ENCODE measurements at places on chromosomes 5 and 9. TPM values are rescaled to one million over a fixed set of nuclear protein-coding genes. Genes with fewer than 3 reads are reported as not detected.

The FABP6 gene
- not detected for total RNA-seq

The SVEP1 gene
- 0.12 TPM for total RNA-seq

The SURF4 gene
- total RNA-seq: 132 TPM

The STPG3 gene
- total RNA-seq: not detected

The PCDHA13 gene
- not detected for total RNA-seq

The CCNI2 gene
- total RNA-seq: 9.2 TPM

The ELAVL2 gene
- not detected for total RNA-seq

The FSTL4 gene
- 0.57 TPM for total RNA-seq

- no peak for DNase-seq
Measured at GRCh38 chr5:132368186-132368585, 1.3 kb upstream of the SLC22A5 start.

GRCh38 chr5:82754759-82755158 is 322.4 kb downstream of the TMEM167A start:
- no peak for DNase-seq

GRCh38 chr5:76715736-76716455 is at the start of gene F2R:
TSS of gene F2R (plus strand) at chr5:76716126. CDS start at chr5:76716308, 182 bp downstream.
- DNase-seq: peak; percentile 7

DNA sequence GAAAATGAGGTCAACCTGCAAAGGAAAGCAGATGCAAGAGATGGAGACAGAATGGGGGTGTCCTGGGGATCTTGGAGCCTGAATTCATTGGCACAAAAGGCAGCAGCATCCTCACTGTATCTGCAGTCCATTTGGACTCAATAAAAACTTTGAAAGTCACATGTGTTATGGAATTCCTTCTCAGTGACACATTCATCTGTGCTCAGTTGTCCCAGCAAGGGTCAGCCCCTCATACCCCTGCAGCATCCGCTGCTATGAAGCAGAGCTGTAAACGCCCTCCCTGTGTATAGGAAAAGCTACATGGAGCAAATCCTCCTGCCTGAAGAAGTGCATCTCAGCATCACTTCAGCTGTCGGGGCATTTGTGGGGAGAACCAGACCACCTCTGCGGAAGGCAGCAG is 14.5 kb upstream of the RARS1 start:
- no peak for DNase-seq

GRCh38 chr5:76521240-76521758 is 101.9 kb downstream of the F2RL2 start:
- DNase-seq: no peak

DNA sequence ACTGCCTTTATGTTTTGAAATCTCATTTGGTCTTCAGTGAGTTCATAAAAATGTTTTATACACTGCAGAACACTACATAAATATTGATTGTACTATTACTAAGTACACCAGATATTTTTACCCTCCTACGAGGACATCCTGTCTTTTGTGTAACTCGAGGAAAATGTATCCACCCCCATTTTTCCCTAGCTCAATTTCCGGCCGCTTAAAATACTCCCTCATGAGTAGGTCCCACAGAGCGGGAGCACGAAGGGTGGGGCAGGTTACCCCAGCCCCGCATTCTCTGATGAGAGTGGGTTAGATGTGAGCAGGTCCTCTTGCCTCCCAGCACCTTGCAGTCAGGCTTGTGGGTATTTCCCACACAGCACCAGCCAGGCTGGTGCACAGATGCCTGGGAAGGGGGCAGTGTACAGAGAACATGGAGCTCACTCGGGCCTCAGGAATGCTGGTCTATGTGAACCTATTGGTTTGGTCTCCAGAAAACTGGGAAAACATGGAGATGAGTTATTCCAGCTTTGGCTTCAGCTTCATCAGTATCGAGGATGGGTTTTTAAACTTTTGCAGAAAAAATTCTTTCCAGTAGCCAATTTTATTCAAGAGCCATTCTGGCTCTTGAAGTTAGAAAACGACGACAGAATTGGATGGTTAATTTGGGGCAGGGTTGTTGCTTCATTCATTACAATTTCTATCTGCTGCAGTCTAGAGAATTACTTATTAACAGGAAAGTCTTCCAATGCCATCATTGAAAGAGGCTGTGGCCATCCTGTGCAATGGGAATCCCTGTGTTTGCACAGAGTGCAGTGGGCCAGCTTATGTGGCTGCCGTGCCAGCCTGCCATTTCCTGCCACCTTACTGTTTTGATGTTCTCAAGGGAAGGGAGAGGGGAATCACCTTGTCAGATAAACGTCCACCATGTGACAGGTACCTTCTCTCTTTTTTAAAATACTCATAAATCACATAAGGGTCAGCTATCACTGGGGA is 73.2 kb downstream of the WDR41 start:
- DNase-seq: no peak

- no peak for DNase-seq
Measured at GRCh38 chr5:149664083-149664482, 66.0 kb upstream of the PPARGC1B start.

GRCh38 chr5:106963630-106964029 is 707.1 kb downstream of the EFNA5 start:
- DNase-seq: no peak

GRCh38 chr9:93376411-93376810 is 75.1 kb upstream of the FAM120A start:
- no peak for DNase-seq

DNA sequence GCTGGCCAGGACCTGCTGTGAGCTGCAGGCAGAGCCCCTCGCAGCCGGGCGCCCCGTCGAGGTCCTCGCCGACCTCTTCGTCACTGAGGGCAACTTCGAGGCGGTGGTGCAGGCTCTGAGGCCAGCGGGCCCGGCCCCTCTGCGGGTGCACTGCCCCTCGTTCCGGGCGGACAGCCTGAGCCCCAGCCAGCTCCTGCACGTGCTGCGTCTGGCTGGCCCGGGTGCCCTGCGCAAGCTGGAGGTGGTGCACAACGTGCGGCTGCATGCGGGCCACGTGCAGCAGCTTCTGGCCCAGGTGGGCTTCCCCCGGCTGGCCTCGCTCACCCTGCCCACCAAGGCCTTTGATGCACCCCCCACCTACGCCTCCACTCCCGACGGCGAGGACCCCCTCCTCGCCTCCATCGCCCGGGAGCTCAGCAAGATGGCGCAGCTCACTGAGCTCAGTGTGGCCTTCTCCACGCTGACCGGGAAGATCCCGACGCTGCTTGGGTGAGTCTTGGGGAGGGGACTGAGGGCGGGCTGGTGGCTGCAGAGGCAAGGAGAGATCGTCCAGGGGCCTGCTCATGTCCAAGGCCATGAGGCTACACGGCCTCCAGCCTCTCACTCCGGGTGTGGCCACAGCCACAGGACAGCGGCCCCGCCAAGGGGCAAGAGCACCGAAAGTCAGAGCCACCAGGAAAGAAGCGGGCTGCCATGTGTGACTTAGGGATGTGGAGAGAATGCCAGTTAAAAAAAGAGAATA is 825 bp downstream of the LRRC14B start:
- DNase-seq: no peak

DNA sequence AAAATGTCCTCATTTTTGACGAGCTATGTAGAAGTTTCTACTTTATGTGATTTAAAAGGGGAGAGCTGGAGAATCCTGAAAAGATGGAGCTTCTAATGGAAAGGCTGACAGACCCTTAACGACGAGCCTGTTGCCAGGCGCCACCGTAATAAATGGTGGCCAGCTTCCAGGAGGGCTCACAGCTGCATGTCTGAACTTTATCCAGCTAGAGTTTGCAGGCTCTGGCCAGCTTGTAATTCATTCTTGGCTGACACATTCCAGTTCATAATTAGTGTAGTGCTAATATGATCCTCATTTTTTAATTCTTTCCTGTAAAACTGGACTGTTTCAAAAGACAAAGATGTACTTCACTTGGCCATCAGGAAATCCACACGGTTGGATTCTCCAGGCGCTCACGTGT is 246.7 kb downstream of the GAS1 start:
- no peak for DNase-seq

DNA sequence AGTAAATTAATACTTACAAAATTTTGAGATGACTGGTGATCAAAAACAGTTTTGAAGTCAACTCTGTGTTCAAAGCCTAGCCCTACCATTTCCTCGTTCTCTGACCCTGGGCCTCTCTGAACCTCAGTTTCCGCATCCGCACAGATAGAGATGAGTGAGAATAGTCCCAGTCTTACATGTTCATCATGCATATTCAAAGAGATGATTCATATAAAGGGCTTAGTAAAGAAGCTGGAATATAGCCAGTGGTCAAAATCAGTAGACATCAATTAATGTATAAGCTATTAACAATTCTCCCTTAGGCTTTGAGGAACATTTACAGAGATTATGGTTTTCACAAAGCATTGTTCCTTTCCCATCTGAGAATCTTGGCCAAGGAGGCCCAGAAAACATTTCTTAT is 250.6 kb downstream of the SPOCK1 start:
- DNase-seq: no peak

- DNase-seq: no peak
Measured at GRCh38 chr5:135978212-135978631, 23.4 kb upstream of the LECT2 start.

DNA sequence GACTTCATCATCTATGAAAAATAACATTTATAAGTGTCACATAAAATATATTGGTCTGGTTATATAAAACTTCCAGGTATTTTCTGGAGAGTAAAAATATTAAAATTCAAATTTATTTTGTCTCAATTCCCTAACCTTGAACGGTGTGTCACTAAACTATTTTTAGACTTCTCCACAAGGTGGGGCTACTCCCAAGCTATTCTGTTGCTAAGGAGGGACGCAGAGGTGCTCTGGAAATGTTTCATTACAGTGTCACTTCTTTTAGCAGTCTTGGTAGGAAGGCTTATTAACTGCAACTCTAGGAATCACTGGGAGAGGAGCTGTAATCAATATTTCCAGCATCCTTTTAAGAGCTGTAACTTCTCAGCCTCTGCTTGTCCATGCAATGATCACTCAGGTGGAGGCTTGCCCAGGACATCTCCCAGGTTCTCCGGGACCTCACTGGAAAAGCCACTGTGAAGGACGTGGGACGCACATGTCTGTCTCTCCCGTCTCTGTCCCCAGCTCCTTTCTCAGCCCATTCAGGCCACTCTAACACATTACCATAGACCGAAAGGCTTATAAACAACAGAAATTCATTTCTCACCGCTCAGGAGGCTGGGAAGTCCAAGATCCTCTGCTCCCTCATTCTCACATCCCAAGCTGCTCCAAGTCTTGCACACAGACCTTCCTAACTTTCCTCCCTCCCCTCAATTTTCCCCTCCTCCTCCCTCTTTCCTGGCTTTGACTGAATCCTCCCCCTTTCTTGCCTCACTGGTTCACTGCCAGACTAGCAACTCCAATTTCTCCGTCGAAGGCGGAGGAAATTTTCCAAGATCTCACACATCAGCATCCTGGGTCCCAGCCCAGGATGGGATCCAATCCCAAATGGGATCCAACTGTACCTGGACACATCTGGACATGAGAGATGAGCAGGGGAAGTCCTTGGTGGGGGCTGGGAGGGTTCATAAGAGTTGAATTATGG is 32.7 kb upstream of the DNAH5 start:
- DNase-seq: no peak

Measured in CD4-positive, CD25-positive, alpha-beta regulatory T cell (primary cell).